Prostate gland (tissue), 2 donors: ENCODE measurements at places on chromosomes 2 and 18. TPM values are rescaled to one million over a fixed set of nuclear protein-coding genes. Genes with fewer than 3 reads are reported as not detected.

The ACVR1 gene
- 16.0 TPM for total RNA-seq

GRCh38 chr18:62529597-62529996 is 6.8 kb downstream of the ZCCHC2 start:
- no peaks in the 10 kb centered on the region for H3K4me1 ChIP-seq
- H3K27ac ChIP-seq: no peak overlapping the region
- DNase-seq: no peak

- H3K4me1 ChIP-seq: no peaks in the 10 kb centered on the region
- H3K4me3 ChIP-seq: no peak overlapping the region
- H3K36me3 ChIP-seq: no peaks in the 10 kb centered on the region
- no peak overlapping the region for H3K27ac ChIP-seq
- H3K27me3 ChIP-seq: no peaks in the 10 kb centered on the region
- DNase-seq: no peak
Measured at GRCh38 chr2:179177694-179178093, 86.9 kb downstream of the SESTD1 start.

DNA sequence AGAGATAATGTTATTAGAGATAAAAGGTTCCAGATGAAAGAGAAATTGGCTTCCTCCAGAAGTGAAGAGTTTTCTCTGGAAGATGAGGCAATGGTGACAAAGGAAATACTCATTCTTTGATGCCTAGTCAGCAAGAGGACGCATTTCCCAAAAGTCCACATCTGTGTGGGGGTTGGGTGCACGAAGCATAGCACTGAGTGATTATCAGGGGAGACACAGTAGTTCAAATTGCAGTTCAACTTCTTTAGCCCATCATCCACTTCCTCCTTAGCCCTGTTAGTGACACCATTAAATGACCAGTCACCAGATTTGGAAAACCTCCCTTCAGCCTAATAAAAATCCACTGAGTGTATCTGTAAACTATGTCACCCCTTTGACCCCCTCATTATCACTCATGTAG is 80.9 kb upstream of the PHLPP1 start:
- DNase-seq: no peak
- no peaks in the 10 kb centered on the region for H3K4me1 ChIP-seq
- H3K4me3 ChIP-seq: no peak overlapping the region
- H3K36me3 ChIP-seq: no peaks in the 10 kb centered on the region
- no peaks in the 10 kb centered on the region for H3K27me3 ChIP-seq
- no peak overlapping the region for H3K27ac ChIP-seq

GRCh38 chr2:11161747-11162146 is 6.5 kb downstream of the SLC66A3 start:
- H3K27ac ChIP-seq: no peak overlapping the region
- H3K4me1 ChIP-seq: no peaks in the 10 kb centered on the region
- H3K36me3 ChIP-seq: no peaks in the 10 kb centered on the region

GRCh38 chr2:28281739-28282138 is 110.9 kb upstream of the FOSL2 start:
- no peaks in the 10 kb centered on the region for H3K27me3 ChIP-seq
- no peaks in the 10 kb centered on the region for H3K4me1 ChIP-seq
- H3K4me3 ChIP-seq: no peak overlapping the region
- H3K36me3 ChIP-seq: no peaks in the 10 kb centered on the region
- DNase-seq: no peak

- H3K27ac ChIP-seq: no peak overlapping the region
- H3K4me3 ChIP-seq: no peak overlapping the region
- H3K27me3 ChIP-seq: no peaks in the 10 kb centered on the region
- no peaks in the 10 kb centered on the region for H3K4me1 ChIP-seq
- no peak for DNase-seq
Measured at GRCh38 chr2:39300044-39300978, 56.5 kb upstream of the CDKL4 start.
